Pancreas (tissue), 10 donors: ENCODE measurements at places on chromosomes 3 and 15.

- DNase-seq = no peak
These were observed 561 bp downstream of the SIDT1 start for GRCh38 chr3:113532698-113533533.

DNA sequence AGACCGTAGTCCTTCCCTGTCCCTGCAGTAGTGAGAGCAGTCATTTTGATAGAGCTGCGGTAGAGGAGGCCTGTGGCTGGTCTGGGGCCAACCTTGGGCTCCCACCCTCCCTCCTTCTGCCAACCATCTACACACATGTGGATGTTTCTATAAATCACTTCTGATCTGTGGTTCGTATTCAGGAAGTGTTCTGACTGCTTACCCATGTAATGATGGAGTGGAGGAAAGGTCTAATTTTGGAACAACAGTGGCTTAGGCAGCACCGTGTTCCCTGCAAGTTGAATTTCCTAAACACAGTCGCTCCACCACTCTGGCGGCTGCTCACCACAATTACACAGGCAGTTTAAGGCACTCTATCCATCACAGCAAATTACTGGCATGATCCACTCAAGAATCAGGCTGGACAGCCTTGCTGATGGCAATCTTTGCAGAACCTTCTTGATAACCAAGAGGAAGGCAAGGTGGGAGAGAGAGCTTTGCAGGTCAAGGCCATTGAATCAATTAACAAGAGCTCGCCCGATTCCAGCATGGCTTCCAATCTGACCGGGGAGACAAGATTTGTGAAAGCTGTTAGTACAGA is 104.7 kb upstream of the VEPH1 start:
- DNase-seq = no peak

- no peak for DNase-seq
These were observed 247.4 kb upstream of the SATB1 start for GRCh38 chr3:18672561-18672960.

- DNase-seq = no peak
These were observed 20.3 kb upstream of the CYP11A1 start for GRCh38 chr15:74387621-74388362.

DNA sequence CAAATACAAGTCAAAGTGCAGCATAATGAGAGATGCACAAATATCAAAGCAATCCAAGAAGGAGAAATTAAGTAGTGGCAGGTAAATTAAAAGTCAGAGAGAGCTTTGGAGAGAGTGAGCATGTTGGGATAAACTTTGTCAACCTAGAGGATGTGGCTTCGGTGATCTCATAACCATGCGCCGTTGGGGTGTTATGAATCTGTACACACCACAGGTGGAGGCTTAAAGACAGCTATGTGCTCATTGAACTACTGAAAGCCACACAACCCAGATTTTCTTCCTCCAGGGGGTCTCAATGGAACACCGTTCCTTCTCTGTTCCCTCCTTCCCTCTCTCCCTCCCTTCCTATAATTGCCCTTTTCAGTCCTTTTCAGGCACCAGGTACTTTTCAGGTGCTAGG is 52.0 kb downstream of the SUCNR1 start:
- no peak for DNase-seq

DNA sequence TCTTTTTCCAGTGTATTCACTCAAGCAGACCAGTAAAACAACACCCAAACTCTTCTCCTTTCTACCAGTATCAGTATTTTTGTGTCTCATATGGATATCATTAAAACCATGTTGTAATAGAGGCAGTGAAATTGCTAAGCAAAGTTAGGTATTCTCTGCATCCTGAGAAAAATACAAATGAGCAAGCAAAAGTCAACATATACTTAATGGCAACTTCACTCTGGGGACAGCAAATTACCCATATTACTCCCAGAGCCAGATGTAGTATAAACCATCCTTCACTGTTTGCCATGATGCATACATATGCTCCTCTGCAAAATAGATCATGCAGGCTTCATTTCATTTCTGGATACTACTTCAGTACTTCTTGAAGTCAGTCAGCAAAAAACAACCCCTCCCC is 22.1 kb downstream of the UBA5 start:
- DNase-seq = no peak

DNA sequence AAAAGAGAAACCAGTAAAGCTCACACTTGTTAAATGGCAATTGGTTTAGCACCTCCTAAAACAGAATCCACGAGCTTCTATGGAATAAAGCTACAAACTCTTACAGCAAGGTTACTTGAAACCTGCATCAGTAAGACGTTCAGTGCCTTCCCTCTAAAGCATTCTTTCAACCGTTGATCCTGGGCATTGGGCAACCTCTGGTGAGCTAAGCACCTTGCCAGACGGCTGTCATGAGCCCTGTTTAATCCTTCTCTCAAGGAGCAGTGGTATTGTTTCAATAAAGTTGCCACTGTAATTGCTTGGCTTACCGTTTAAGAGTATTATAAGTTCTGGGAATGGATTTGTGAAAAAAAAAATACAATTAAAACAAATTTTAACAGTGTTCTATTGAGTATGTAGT is 75.0 kb downstream of the COL8A1 start:
- DNase-seq = no peak

DNA sequence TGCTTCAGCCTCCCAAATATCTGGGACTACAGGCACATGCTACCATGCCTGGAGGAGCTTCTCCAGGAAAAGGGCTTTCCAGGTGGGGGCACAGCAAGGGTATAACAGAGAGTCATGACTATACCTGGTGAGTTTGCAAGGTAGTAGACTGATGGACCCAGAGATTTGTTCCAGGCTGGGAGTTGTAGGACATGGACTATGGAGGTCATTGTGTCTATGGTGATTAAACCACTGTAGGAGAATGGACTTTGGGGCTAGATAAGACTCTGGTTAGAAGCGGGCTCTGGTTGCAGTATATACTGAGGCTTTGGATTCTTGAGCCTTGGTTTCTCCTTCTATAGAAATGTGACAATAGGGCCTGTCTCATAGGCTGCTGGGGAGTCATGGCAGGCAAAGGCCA is 104.7 kb downstream of the EPHB1 start:
- no peak for DNase-seq

DNA sequence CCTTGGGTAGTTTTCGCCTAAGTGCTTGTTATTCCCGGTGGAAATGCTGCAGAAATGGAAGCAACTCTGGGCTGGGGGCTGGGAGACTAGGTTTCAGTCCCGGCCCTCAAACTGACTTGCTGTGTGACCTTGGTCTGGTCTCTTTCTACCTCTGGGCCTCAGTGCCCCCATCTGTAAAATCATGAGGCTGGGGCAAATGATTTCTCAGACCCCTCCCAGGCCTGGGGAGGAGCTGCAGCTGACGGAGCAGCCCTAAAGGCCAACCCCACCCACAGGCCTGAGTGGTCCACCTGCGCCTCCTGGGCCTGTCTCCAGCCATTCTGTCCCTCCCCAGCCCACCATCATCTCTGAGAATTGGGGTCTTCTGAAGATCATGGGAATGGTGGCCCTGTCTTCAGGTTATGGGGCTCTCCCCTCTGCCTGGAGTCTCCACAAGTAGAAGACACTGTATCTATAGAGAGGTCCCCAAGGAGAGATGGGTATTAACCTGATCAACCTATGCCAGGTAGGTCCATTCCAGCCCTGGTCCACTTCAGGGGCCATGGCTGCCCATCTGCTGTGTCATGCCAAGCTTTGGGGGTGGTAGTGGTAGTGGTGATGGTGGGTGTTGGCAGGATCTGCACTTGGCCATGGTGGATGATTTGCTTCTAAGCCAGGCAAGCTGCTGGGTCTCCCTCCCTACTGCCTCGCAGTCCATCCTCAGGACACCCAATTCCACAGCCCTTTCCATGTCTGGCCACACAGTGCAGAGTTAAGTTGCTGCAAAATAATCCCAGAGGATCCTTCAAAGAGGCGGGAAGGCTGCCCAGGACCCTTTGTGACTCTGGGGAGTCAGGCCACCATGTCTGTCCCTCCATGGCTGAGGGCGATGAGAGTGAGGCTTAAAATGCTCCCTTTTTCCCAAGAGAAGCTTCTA is 46.0 kb downstream of the ITGA11 start:
- DNase-seq = no peak

DNA sequence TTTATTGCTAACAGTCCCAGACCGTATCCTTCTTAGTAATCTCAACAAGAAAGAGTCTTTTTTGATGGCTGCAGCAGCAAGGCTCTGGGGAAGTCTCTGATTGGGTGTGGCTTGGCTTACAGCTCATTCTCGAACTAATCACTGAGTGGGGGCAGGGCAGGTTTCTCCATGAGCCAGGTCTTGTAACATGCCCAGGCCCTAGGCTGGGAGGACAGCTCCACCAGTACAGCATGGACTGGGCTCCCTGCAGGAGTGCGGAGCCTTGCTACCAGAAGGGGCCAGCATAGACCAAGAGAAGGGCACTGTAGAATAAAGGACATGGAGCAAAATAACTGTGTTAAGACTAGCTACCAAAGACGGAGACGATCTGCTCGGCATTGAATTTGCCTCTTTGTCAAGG is 7.2 kb downstream of the CD276 start:
- DNase-seq = no peak

- no peak for DNase-seq
These were observed 241.1 kb downstream of the ZNF621 start for GRCh38 chr3:40765884-40766283.

DNA sequence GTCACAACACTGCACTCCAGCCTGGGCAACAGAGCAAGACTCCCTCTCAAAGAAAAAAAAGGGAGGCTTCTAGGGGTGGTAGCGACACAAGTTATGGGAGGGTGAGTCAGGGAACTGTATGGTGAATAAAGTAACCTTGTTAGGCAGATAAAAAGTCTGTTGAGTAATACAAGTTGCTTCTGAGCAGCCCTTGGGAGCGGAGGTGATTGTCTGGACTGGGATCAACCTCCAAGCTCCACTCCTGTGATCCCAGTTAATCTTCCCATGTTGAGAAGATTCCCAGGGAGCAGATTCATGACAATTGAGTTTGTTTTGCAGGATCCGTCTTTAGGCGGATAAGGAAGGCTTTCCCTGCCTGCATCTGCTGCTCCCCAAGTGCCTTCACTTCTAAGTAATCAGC is 335.9 kb downstream of the THSD4 start:
- no peak for DNase-seq

- no peak for DNase-seq
These were observed 3.0 kb downstream of the PEAK1 start for GRCh38 chr15:77416954-77417353.

DNA sequence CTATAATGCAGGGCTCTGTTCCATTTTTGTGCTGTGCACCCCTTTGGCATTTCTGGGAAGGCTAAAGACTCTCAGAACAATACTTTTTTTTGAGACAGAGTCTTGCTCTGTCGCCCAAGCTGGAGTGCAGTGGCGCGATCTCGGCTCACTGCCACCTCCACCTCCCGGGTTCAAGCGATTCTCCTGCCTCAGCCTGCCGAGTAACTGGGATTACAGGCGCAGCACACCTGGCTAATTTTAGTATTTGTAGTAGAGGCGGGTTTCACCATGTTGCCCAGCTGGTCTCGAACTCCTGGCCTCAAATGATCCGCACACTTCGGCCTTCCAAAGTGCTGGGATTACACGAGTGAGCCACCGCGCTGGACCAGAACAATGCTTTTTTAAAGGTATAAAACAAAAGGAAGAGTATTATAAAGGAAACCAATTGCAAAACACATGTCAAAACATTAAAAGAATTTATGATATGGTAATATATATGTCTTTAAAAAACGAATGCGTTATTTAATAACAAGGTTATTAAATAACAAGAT is 999 bp downstream of the SQOR start:
- no peak for DNase-seq

DNA sequence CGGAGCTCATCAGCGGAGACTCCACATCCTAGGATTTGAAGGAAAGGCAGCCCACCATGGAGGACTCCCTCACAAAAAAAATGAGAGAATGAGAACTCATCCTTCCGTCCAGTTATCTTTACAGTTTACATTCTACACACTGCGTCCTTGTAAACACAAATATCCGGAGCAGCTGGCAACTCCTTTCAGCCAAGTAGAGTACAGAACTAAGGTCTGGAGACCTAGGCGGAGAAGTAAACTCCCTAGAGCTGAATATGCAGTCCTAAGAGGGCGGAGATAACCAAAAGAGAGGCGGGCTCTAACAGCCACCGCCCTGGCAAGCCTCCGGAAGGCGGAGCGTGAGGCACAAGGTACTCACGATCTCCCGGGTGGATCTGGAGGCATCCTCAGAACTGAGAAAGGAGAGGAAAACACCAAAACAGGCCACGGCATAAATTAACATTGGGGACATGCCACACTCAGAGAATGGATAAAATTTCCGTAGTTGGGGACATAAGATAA is 924 bp upstream of the SIN3A start:
- peak; percentile 80 for DNase-seq

DNA sequence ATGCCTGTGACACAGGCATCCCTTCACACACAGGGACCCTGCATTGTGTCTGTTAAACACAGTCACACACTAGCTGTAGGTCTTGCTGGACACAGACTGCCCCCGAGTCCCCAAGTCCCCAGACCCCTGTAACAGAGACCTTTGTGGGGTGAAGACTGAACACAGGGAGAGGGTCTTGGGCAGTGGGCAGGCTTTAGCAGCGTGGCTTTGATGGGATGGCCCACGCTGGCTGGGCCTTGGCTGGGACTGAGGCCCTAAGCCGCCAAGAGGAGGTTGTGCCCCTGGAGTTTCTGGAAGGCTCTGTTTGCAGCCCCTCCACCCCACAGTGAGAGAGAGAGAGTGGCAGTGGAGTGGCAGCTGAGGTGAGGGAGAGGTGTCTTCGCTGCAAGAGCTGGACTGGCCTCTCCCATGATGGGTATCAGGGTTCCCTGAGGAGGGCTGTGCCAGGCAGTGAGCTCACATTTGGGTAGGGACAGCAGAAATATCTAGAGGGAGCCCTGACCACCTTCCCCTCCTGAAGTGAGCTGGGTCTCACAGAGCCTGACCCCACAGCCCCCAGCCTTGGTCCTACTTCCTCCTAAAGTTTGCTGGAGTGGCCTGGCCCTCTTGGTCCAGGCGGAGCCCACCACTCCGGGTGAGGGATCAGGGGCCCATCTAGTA is 635 bp upstream of the VILL start:
- DNase-seq = peak; percentile 12

GRCh38 chr15:37100966-37101215 is 542 bp upstream of the MEIS2 start:
- DNase-seq = peak; percentile 33

- no peak for DNase-seq
These were observed 62.5 kb upstream of the SLCO2A1 start for GRCh38 chr3:134092208-134092701.

DNA sequence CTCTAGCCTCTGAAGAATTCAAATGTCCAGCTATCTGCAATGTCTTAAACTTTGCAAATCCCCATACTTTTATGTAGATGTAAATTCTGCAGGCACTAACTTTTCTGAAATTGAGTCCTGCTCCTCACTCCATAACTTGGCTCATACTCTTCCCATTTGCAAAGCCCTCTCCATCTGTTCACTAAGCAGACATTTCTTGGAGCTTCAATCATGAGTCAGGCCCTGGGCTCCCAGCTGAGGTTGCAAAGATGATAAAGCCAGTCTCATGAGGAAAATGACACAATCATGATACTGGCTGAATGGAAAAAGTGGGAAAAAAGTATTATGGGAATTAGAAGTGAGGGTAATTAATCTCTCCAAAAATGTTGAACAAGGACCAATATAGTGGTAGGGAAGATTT is 507.6 kb downstream of the NR2F2 start:
- DNase-seq = no peak

- DNase-seq = no peak
These were observed 33.3 kb downstream of the TFDP2 start for GRCh38 chr3:142115867-142116668.
